ENCODE measurements at places on chromosomes 3 and 15.

- DNase-seq: no peak
These were observed 41.2 kb downstream of the TRAT1 start for GRCh38 chr3:108863799-108864135.

- no peak for DNase-seq
These were observed 940 bp upstream of the ACY1 start for GRCh38 chr3:51982352-51982837.

DNA sequence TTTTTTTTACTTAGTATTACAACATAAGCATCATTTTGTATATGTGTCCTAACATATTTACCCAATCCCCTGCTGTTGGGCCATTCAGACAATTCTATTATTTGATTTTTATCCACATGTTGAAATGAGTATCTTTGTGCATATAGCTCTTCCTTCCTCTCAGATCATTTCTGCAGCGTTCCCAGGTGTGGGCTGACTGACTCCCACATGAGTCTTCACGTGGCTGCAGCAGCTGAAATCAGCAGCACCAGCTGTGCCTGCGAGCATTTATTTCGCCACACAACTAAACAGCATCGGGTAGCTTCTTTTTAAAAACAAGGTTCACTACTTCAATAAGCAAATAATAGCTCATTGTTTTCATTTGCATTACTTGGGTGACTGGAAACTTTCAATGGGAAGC is 44.5 kb upstream of the PDE8A start:
- no peak for DNase-seq

GRCh38 chr15:33654860-33655259 is 313.4 kb upstream of the CHRM5 start:
- DNase-seq: no peak

Measured in stimulated activated CD8-positive, alpha-beta memory T cell treated with anti-CD3 and anti-CD28 coated beads, Interleukin-4, amount 100 ng/mL, for 4 hours (primary cell).